Brain pericyte (primary cell): ENCODE measurements at places on chromosomes 11 and 22.

DNA sequence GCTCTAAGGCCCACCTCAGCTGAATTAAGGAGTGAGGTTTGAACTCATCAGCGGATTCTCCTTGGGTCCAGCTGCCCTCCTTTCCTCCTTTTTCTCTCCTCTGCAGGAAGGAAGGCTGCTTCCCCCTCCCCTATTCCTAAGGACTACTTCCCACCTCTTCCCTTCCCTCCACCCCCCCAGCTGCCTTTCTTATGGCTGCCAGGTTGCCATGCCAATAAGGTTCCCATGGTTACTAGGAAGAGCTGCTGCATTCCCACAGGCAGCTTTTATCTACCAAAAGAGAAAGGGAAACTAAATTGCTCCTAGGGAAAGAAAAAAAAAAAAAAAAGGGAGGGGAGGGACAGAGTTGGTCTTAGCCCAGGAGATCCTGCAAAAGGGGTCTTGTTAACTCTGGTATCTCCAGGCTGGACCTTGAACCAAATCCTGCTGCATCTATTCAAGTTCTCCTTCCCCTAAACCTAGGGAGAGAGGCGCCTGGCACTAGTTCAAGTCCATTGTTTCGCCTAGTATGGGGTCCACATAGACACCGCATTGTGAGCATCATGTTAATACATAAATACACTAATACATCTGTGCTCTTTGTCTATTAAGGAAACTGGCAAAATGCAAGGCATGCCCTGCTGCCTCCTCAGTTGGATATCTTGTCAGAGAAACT is 21.2 kb upstream of the FEZ1 start:
- no peak for DNase-seq

DNA sequence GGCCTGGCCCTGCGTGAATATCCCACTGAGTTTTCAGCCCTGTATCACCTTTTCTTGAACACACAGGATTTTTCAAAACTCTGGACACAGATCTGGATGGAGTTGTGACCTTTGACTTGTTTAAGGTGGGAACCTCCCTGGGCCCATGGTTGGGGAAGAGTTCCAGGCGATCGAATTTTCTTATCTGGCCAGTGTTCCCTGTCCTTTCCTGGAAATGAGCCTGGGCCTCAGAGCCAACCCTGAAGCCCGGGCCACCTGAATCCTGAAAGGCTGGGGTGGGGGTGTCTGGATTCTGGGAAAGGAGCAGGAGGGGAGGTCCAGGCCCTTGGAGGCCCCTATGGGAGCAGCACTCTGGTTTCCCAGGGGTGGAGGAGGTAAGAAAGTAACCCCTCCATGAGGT is 29.0 kb downstream of the CAPN1 start:
- no peak for DNase-seq

GRCh38 chr11:80155412-80156017 is 714.7 kb upstream of the TENM4 start:
- no peak for DNase-seq

- DNase-seq = no peak
Measured at GRCh38 chr11:61908730-61909316, 8.5 kb downstream of the RAB3IL1 start.

GRCh38 chr22:38110008-38110862 is at the start of gene BAIAP2L2:
Gene BAIAP2L2, minus strand, starts transcription at chr22:38110684. Its CDS starts 159 bp downstream, at chr22:38110525.
- no peak for DNase-seq

GRCh38 chr11:70695086-70695960 is 297.0 kb downstream of the CTTN start:
- no peak for DNase-seq
